Stomach (tissue), 19 donors: ENCODE measurements at places on chromosomes 13 and 19. TPM values are rescaled to one million over a fixed set of nuclear protein-coding genes. Genes with fewer than 3 reads are reported as not detected.

Gene OR4F17
- total RNA-seq = not detected

DNA sequence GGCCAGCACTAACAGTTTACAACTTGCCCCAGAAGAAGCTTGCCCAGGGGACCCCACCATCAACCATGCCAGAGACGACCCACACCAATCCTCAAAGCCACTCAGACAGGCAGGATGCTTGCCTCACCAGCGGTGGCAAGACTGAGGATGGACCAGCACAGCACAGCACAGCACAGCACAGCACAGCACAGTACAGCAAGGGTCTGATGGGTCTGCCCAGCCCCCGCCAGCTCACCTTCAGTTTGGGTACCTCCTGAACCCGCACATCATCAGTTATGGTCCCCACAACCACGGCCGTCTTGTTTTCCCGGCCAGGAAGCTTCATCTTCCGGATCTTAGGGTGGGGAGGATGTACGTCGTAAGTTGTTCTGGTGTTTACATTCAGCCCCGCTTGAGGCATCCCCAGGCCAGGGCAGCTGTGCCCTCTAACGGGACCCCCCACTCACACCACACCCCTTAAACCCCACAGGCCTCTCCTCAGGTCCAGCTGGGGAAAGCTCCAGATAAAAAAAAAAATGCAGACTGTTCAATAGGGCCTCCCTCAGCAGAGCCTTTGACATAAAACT, 1.7 kb upstream of the FAM83E start:
- no peak for DNase-seq

DNA sequence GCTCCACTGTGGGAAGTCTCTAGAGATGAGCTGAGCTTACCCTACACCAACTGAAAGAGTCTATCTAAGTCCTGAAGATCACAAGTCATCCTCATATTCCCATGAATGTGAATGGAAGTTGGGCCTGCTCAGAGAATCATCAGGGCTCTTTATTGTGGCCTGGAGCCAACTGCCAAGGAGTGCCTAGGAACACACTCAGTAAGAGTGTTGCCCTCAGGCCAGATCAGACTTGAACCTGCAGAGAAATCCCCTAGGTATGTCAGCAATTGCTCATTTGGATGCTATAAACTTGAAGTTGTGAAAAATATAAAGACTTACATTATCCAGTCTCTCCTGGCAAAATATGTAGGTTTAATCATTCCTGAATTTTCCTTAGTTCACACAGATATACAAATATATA, 1070.2 kb downstream of the EFNB2 start:
- DNase-seq = no peak

DNA sequence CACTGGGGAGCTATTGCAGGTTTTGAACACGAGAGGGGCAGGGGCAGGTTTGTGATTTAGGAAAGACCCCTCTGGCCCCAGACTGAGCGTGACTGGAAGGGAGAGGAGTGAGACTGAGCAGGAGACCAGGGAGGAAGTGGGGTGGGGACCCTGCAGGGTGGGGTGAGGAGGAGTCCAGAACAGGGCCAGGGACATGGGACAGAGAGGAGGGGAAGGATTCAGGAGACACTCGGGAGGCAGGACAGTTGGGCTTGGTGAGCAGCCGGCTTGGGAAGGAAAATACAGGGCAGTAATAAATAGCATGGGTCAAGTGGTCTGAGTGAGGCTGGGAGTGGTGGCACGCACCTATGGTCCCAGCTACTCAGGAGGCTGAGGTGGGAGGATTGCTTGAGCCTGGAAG, 9.4 kb downstream of the FOSB start:
- no peak for DNase-seq

GRCh38 chr19:46887240-46887782, 26.5 kb downstream of the ARHGAP35 start:
- DNase-seq = no peak

- DNase-seq = peak; percentile 47
These were observed 1422.4 kb upstream of the MIR17HG start for GRCh38 chr13:89925107-89925506.

DNA sequence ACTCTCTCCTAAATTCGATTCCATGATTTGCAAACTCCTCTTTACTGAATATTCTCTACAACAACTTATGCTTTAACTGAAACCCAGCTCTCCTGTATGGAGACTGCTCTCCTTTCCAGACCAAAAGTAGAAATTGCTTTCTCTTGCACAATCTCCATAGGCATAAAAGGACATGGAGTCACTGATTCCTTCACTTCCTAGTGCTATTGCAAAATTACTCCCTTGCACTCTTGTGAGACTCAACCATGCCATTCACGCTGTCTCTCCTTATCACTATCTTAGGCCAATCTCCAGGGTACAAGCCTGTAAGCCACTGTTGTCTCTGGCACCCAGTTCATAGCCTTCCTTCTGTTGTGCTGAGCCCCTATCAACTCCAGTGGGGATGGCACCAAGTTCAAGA, 30.6 kb downstream of the SERPINE3 start:
- DNase-seq = no peak

- DNase-seq = no peak
These were observed 143.7 kb downstream of the FGF9 start for GRCh38 chr13:21814604-21815003.

Gene NLRP11
- total RNA-seq = not detected

GRCh38 chr19:32651729-32652140, 23.2 kb downstream of the ANKRD27 start:
- DNase-seq = peak; percentile 30
